ENCODE measurements at places on chromosomes 1 and 21.
A peak's percentile ranks its signal among the peaks of the same experiment; 100 is the strongest.

- DNase-seq, result no peak
Measured at GRCh38 chr1:151513626-151514121, 2.5 kb downstream of the CGN start.

DNA sequence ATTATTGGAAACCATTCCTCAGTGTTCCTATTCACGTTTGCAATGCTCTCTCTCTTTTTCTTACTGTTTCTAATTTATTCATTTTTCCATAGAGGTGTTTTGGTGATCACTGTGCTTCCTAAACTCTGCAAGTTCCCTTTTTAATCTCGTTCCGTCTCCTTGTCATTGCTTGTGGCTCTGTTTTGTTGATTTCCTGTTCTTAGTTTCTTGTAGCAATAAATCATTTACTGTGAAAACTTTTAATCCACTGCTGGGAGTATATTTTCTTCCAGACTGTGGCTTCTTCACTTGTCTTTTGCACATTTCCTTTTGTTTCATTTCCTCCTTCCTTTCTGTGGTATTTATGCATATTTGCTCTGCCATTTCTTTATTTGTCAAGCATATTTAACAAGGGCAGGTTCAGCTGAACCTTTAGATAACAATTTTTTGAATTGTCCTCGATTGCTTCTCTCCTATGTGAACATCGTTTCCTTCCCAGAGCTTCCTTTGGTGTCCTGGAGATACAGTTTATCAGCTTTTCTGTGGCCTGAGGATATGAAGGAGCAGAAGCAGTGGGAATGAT lies 3.6 kb downstream of the B3GALT5 start:
- no peak for DNase-seq

- no peak for DNase-seq
Measured at GRCh38 chr1:207049514-207049913, 1.5 kb downstream of the YOD1 start.

DNA sequence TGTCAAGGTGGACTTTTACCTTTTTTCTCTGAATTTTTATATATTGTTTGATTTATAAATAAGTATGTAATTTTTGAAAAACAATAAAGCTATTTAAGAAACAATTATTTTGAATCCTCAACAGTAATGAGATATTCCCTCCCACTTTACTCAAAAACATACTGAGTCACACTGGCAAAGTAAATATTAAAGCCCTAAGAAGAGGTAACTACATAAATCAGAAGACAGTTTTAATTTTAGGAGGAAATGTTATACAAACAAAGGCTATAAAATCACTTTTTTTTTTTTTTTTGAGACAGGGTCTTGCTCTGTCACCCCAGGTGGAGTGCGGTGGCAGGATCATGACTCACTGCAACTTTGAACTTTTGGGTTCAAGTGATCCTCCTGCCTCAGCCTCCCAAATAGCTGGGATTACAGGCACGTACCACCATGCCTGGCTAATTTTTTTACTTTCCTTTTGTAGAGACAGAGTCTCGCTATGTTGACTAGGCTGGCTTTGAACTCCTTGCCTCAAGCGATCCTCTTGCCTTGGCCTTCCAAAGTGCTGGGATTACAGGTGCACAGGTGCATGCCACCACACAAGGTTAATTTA lies 36.2 kb downstream of the ZSWIM5 start:
- no peak for DNase-seq

DNA sequence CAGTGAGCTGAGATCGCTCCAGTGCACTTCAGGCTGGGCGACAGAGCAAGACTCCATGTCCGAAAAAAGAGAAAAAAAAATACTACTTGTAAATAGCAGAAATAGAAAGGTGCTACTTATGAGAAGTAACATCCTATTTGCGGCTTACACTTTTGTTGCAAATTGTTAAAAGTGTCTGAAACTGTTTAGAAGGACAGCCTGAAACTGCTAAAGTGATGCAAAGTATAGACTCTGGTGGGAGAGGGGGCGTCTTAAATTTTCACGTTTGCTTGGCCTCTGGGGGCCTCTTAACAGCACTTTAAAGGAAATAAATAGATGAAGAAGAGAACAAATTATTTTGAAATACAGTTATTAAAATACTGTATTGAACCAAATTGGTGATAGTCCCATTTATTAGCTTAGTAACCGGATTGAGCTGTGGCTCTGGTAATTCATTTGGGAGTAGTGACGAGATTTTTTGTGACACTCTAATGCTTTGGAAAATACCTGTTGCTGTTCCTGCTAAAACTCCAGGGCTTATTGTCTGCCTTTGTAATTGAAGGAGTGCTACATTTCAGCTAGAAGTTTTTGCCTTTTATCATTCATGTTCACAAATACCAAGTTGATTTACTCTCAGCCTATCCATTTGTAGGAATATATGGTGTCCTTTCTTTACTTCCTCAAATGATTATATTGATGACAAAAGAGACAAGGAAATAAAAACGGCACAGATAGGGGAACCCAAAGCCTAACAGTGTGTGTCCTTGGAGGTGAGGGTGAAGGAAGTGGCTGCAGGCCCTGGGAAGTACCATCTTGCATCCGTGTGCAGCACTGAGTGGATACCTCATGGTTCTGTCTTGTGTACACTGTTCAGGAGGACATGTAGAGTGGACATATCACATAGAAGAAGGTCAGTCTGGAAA lies 6.2 kb downstream of the PKNOX1 start:
- no peak for DNase-seq

DNA sequence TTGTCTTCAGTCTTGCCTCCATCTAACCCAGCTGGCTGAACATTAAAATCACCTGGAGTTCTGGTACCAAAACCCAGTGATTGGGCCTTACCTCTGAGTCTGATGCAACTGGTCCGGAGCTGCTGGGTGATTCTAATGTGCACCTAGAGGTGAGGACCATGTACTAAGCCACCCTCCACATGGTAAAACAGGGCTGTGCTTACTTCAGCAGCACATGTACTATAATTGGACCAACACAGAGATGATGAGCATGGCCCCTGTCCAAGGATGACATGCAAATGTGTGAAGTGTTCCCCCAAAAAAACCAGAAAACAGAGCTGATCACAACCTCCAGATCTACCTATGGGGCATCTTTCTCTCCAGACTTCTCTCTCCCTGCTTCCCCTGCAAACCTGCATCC lies 37.0 kb downstream of the ELK4 start:
- no peak for DNase-seq

DNA sequence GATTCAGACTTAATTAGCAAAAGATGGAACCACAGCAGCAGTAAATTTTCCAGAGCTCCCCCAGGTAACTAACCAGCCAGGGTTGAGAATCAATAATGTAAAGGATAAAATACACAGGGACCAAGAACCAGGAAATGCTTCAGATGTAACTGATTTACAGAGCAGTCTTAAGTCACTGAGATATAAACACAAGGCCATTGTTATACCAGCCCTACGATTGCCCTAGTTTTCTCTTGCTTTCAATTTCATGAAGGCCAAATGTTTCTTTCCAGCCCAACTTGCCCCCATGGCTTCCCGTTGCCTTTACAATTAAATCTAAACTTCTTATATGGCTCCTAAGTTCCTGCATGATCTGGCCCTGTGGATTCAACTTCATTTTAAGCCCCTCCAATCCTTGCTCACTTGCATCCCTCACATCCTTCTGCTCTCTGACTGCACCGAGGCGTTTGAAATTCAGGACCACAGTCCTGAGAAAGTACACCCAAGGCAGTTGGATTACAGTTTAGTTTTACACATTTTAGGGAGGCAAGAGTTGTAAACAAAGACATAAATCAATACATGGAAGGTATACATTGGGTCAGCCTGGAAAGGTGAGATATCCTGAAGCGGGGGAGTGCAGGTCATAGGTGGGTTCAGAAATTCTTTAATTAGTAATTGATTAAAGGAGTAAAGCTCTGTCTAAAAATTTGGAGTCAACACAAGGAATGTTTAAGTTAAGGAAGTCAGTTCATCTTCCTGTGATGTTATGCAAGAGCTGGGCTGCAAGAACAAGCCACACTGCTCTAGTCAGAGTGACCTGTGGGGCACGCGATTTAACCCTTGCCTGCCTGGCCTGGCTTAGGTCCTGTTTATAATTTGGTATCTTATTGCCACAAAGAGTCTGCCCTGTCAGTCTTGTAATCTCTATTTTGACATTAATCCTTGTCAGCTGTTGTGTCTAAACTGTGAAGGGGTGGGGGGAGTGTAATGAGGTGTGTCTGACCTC lies 69.9 kb upstream of the COG2 start:
- DNase-seq, result no peak

DNA sequence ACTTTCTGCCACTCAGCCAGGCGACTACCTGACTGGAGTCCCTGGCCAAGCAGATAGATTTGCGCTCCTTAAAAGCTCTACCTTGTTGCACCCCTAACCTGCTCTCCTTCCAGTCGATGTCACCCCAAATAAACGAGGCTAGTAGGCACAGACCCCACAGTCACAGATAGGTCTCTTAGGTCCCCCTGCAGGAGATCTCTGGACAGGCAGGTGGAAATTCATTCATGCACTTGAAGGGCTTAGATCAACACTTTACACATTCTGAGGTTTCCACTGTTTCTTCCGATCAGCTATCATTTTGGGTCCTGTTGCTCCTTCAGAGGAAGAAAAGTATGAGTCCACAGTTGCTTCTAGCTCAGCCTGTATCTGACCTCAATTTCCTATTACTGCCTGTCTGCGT lies 272.6 kb upstream of the FMN2 start:
- DNase-seq, result no peak

GRCh38 chr1:19450811-19451515 lies 34.4 kb downstream of the CAPZB start:
- DNase-seq, result no peak

GRCh38 chr1:85621430-85621829 lies 40.9 kb downstream of the CCN1 start:
- DNase-seq, result no peak

DNA sequence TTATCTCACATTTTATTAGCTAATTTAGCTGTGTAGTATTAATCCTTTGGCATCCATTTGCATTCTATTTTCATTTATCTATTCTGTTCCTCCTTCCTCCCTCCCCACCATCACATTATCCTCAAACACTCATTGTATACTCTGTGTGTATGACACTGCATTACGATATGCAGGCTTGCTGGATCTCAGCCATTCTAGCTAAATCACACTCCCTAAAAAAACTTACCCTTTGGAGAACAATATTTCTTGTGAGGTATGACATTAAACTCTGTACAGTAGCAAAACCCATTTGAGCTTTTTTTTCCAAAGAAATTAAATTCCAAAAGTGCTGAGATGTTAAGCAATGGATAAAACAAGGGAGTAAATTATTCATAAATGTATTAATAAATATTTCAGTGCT lies 11.4 kb upstream of the RAB3GAP2 start:
- DNase-seq, result no peak

DNA sequence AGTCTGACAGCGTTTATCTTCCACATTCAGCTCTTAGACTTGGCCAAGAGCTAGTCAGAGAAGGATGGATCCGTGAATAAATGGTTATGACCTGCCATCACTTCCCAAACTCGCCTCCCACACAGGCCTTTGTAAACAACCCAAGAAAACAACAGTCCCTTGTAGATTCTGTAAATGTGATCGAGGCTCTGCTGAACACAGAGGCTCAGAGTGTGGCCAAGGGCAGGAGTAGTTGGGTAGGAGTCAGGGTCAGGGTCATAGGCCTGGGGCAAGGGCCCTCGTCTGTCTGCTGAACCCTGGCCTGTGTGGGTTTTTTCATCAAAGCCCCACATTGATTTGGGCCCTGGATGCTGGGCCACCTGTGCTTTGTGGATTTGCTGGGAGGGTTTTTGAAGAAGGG lies 32.7 kb downstream of the NCMAP start:
- no peak for DNase-seq

- no peak for DNase-seq
Measured at GRCh38 chr1:199667089-199667488, 360.4 kb upstream of the NR5A2 start.

DNA sequence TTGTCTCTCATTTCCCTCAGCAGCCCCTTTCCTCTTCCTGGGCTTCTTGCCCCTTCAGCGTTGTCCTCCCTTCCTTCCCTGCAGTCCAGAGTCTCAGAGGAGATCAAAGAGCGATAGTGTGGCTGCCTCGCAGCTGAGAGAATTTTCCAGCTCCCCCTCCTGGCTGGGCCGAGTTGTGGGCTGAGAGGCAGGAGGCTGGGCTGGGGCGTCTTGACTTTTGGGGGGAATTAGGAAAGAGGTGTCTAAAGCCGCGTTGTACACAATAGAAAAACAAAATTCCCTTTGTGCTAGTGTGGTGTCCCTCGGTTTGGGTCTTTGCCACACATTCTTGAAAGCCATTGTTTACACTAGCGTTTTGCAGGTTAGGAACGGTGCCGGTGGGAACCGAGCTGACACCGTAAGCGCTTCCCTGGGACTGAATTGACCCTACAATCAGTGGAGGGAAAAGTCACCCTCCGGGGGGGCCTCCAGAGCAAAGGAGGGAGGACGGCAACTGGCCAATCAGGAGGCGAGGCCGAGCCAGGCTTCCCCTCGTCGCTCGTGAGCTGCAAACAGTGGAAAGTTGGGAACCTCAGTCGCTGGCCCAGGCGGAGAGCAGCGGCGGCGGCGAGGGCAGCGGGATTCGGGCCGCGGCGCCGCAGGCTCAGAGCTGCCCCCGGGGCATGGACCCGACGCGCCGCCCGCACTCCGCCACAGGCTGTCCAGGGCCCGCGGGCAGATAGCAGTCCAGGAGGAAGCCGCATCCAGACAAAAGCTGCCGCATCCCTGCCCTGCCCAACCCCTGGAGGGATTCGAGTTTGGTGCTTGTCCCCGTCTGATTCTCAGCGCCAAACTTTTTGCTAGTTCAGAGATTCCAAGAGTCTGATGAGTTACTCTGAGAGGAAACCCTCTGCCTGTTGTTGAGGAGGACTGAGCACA lies at the start of gene HMCN1:
HMCN1 (plus strand) TSS at position 574 of the 918 bp plus-strand sequence. CDS start 389 bp downstream, outside the sequence.
- DNase-seq, result no peak

DNA sequence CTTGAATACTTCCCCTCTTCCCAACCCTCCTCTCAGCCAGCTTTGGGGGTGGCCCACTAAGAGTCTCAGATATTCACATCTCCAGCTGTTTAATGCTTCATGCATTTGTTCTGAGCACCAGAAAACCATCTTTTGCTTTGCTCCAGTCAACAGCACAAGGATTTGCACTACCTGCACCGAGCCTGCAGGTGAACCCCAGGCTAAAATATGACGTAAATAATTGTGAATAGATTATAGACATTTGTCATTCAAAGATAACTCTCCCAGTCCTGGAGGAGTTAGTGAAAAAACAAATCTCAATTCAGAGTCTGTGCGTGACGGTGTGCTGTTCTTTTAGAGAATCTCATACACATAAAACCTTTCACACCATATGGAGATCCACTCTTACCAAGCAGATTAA lies 7.4 kb downstream of the CD247 start:
- no peak for DNase-seq

- DNase-seq, result peak; percentile 63
Measured at GRCh38 chr1:169427081-169427641, at the start of gene CCDC181. Gene CCDC181 (minus strand): TSS chr1:169427474. CDS start chr1:169424927, 2,547 bp downstream.

DNA sequence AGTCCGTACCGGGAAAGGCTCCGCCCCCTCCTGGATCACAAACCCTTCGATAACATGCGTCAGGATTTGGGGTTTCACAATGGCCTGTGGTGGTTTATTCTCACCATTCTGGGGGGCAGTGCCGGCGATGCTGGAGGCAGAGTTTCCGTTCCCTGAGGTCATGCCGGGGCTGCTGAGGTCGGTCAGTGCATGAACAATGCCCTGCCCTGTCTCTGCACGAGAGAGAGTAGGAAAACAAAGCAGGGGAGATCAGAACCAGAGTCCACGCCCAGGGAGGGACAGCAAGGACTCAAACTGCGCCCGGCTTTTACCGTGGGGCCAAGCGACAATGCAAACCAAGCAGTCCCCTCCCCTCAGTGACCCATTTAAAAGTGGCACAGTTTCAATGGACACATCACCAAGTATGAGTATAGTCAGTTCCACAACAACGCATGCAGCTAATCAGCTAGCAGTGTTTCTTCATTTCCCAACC lies 13.2 kb upstream of the A3GALT2 start:
- DNase-seq, result no peak

- DNase-seq, result no peak
Measured at GRCh38 chr1:83055391-83056170, 943.4 kb downstream of the TTLL7 start.

All from activated CD4-positive, CD25-positive, alpha-beta regulatory T cell treated with anti-CD3 and anti-CD28 coated beads, Interleukin-2, amount 50 U/mL, for 72 hours (primary cell).